Esophagus muscularis mucosa (tissue), 4 donors: ENCODE measurements at places on chromosomes 5 and 9.

- no peaks in the 10 kb centered on the region for H3K27me3 ChIP-seq
- no peak for DNase-seq
- H3K27ac ChIP-seq = no peak overlapping the region
- peaks cover 8% of the 10 kb centered on the region for H3K36me3 ChIP-seq
- no peak overlapping the region for H3K4me3 ChIP-seq
These were observed 76.3 kb downstream of the PTCH1 start for GRCh38 chr9:95440447-95440846.

DNA sequence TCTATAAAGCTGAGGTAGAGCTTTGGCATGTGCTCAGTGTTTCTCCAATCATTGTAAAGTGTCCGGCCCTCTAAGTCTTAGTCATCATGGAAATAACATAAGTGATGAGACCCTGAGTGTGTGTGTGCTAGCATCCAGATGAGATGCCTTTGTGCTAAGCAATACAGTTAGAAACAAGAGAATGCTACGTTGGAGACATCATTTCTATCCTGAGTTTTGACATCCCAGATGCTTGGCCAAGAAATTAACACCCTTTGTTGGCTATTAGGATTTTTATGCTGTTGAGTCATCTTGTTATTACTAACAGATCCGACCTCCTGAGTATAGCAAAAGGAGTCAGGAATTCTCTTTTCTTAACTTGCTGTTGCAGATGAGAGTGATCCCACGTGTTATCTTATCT is 508.0 kb downstream of the GADD45G start:
- H3K4me3 ChIP-seq = no peak overlapping the region
- H3K36me3 ChIP-seq = no peaks in the 10 kb centered on the region
- no peak overlapping the region for H3K27ac ChIP-seq
- H3K4me1 ChIP-seq = peaks cover 9% of the 10 kb centered on the region
- no peak for DNase-seq
- H3K27me3 ChIP-seq = no peaks in the 10 kb centered on the region

DNA sequence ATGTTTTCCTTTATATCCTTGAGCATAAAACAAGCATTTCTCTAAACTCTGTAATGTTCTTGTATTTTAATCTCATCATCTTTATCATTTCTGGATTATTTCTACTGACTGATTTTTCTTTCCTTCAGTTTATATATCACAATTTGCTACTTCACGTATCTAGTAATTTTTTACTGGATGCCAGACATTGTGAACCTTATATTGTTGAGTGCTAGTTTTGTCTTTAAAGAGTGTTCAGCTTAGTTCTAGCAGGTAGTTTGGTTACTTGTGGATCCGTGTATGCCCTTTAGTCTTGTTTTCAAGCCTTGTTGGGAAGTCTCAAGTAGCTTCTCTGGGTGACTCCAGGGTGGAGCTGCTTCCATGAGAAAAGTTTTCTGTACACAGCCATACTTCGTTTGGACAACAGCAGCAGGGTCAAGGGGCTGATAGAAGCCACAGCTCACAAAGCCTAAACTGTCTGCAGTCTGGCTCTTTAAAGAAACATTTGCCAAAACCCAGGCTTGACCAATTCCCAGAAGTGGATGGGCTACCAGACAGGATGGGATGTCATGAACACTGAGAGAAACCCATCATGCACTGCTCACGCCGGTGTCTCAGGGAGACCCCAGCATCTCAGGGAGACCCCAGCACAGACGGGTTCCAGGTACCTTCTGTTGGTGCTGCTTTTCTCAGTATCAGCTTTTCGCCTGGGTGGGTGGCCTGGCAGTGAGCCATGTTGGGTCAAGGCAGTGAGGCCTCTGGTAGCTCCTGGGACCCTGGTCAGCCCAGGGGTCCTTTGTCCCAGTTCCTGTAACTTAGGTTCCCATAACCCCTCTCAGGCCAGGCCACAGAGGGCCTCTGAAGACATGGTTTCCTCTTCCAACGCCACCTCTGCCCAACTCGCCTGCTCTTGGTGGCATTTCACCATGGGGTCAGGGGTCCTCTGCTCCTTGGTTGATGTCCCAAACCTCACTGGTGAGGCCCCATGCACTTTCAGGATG is 29.1 kb downstream of the TRIP13 start:
- no peaks in the 10 kb centered on the region for H3K27me3 ChIP-seq
- no peak overlapping the region for H3K4me3 ChIP-seq
- H3K4me1 ChIP-seq = peaks cover 15% of the 10 kb centered on the region
- H3K27ac ChIP-seq = no peak overlapping the region

- no peak overlapping the region for H3K4me3 ChIP-seq
- DNase-seq = no peak
- H3K27ac ChIP-seq = no peak overlapping the region
- peaks cover 46% of the 10 kb centered on the region for H3K36me3 ChIP-seq
- H3K4me1 ChIP-seq = peaks cover 7% of the 10 kb centered on the region
- no peaks in the 10 kb centered on the region for H3K27me3 ChIP-seq
These were observed 49.4 kb downstream of the SLC46A2 start for GRCh38 chr9:112841261-112841660.
